ENCODE measurements at places on chromosomes 11 and 22. TPM values are rescaled to one million over a fixed set of nuclear protein-coding genes. Genes with fewer than 3 reads are reported as not detected.

DNA sequence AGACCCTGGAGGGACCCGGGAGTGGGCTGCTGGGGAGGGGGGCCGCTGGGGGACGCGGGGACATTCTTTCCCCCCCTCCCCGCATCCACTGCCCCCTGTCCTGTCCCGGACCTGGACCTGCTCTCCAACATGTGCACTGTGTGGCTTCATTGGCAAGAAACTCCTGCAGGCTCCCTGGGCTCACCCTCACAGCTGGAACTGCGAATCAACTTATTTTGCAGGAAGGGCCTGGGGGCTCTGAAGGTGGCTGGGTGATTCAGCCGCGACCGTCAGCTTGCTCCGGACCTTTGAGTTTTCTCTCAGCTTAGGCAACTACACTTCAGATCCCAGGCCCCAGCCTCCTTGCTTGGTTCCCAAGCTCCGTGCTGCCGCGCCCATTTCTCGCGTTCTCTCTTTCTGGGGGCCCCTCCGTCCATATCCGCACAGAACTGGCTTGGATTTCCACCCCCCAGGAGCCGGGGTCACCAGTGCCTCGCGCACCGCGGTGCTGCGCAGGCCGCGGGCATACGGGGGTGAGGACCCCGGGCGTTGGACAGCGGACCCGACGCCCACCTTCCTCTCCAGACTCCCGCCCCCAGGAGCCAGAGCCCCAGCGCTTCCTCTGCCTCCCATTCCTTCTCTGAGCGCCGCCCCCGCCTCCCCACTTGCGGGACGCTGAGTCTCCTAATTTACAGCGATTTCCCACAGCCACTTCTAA is 471 bp upstream of the AHNAK start:
- no peak for DNase-seq

GRCh38 chr11:21625982-21626381 is 566.9 kb upstream of the ANO5 start:
- DNase-seq, result no peak

DNA sequence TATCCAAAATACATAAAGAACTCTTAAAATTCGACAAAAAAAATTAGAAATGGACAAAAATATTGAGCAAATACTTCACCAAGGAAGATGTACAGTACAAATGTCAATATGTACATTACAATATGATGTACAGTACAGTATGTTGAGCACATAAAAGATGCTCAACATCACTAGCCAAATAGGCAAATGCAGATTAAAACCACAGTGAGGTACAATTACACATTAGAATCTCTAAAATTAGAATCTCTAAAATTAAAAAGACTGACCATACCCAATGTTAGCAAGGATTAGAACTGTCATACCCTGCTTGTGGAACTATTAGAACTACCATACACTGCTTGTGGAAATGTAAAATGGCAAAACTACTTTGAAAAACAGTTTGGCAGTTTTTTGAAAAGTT is 78.7 kb upstream of the TSPAN18 start:
- no peak for DNase-seq

DNA sequence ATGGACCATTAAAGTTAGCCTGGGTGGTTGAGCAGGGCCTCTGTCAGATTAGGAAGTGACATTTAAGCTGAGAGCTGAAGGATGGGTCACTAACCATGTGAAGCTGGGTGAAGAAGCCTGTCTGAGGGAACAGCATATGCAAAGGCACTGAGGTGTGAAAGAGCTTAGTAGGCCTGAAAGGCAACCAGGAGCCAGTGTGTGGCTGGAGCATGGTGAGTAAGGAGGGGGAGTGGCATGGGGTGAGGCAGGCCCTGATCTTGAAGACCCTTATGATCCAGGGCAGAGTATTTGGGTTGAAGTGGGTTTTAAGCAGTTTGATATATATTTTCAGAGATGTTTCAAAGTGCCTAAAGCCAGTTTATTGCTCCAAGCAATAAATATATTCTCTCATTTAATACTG is 48.8 kb downstream of the PARVA start:
- no peak for DNase-seq

DNA sequence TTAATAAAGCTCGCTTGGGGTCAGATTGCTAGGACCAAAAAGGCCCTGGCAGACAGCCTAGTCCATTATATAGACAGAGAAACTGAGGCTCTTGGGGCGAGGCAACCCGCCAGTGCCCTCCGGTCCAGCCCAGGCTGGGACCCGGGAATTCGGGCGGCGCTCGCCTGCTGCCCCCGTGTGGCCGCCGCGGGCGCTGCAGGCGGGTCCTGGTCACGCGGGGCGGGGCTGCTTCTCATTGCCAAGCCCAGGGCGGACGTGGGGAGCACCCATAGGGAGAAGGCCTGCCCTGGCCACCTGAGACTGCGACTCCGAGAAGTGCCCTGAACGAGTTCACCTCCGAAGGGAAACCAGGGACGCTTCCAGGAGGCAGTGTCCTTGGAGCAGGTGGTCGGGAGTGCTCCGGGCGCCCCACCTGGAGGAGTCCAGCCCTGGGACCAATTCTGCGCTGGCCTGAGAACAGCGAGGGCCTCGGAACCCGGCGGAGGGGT is 36.0 kb upstream of the CSNK1E start:
- DNase-seq, result peak; percentile 72

- no peak for DNase-seq
Observed at GRCh38 chr11:92848578-92848977, 120.9 kb upstream of the MTNR1B start.

DNA sequence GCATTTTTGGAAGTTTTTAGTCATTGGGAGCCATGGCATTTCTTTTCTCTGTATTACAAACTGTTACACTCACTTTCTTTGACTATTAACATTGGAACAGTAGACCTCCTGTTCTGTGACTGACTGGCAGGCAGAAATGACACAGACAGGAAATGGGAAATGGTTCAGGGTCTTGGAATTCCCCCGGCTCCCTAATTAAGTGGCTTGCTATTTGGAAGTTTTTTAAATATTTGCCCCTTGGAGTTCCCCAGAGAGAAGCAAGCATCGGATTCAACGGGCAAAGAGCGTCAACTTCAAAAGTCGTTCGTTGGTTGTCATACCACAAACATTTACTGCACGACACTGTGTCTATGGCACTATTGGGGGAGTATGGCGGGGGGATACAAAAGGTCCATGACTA is 1.1 kb upstream of the BIRC2 start:
- no peak for DNase-seq

DNA sequence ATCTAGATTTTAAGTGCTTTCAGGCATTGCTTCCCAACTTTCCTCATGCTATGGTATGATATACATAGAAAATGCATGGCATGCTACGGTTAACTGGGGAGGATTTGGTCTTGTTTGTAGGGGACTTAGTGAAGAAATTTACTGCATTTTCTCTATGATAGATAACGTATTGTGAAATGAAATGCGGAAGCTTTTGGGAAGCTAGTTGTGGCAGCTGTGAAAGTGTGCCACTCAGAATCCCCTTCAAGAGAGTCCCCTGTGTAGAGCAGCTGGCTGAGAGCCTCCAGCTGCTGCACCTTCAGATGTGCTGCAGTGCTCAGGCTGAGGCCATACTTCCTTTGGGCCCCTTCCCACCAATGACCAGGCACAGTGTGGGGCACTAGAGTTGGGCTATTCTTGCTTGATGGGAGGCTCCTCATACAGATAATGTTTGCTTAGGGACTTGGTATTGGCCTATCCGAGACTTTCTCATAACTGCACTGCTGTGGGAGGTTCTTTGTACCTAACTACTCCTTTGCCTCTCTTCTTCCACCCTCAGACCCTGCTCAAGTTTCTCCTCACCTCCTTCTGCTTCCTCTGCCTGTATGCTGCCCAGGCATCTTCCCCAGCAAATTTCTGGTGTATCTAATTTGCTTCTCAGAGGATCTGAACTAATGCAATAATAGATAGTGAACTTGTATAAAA is 67.3 kb downstream of the HIPK3 start:
- no peak for DNase-seq

DNA sequence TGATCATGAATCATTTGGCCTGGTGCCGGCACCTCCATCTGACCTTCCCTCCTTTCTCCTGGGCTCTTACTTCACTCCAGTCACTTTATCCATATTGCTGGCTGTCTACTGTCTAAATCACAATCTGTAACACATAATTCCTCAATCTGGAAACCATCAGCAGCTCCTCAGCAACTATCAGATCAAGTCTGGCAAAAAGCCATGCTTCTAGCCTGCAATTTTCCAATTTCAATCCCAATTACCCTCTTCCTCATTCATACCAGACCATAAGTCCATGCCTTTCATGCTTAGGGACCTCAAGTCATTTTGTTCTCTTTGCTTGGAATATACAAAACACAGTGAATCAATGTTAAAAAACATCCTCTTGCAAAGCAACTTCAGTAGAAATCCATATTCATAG is 882.8 kb upstream of the ANO3 start:
- DNase-seq, result no peak

The RTCB gene
- 76.6 TPM for total RNA-seq

The OAF gene
- total RNA-seq, result 33.3 TPM

The CARD18 gene
- total RNA-seq, result not detected

The HBD gene
- not detected for total RNA-seq

The SCUBE2 gene
- total RNA-seq, result 78.7 TPM

The PANX2 gene
- 0.64 TPM for total RNA-seq

The OR6T1 gene
- total RNA-seq, result not detected

The OR5A1 gene
- total RNA-seq, result not detected

Data from breast epithelium (tissue), 4 donors.